Central memory CD8-positive, alpha-beta T cell (primary cell): ENCODE measurements at places on chromosomes 12 and 14.

DNA sequence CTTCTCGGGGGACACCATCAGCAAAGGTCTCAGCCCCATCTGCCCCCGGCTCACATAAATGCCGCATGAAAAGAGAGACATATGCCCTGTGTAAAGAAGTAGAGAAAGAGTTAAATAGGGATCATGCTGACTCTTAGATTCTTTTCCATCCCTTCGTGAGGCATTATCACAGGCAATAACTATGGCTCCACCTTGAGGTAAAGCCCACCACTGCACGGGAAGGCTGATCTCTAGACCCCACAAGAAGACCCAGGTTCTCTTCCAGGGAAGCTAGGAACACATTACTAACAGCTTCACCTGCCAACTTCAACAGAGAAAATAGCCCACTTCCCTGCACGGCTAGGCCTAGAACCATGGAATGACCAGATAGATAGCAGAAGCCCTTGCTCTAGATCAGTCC, 14.1 kb upstream of the NOP2 start:
- no peak for DNase-seq

DNA sequence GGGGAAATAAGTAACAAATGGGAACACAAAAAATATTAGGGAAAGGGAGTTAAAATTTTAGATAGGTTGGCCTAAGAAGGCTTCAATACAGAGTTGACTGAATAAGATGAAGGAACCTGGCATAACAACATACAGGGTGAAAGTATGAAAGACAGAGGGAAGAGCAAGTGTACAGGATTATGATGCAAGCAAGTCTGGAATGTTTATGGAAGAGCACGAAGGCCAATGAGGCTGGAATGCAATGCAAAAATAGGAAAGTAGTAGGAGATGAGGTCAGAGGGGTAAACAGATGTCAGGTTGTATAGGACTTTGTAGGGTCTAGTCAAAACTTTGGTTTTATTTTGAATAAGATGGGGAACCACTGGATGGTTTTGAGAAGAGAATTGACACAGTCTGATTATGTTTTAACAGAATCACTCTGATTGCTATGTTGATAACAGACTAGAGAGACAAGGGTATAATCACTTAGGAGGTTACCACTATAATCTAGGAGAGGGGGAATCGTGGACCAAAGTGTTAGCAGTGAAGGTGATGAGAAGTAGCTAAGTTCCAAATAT, 96.8 kb downstream of the OSBPL8 start:
- no peak for DNase-seq

DNA sequence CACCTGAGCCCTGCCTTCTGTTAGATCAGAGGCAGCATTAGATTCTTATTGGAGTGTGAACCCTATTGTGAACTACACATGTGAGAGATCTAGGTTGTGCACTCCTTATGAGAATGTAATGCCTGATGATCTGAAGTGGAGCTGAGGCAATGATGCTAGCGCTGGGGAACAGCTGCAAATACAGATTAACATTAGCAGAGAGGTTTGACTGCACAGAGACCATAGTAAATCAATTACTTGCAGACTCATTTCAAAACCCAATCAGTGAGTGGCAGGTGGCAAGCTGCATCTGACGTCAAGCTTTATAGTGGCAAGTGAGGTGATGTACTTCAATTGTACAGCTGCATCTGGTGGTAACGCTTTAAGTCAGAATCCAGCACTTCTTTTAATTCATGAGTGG, 141.6 kb downstream of the GPHN start:
- no peak for DNase-seq

GRCh38 chr12:92294676-92295440, 149.2 kb upstream of the BTG1 start:
- DNase-seq = no peak

DNA sequence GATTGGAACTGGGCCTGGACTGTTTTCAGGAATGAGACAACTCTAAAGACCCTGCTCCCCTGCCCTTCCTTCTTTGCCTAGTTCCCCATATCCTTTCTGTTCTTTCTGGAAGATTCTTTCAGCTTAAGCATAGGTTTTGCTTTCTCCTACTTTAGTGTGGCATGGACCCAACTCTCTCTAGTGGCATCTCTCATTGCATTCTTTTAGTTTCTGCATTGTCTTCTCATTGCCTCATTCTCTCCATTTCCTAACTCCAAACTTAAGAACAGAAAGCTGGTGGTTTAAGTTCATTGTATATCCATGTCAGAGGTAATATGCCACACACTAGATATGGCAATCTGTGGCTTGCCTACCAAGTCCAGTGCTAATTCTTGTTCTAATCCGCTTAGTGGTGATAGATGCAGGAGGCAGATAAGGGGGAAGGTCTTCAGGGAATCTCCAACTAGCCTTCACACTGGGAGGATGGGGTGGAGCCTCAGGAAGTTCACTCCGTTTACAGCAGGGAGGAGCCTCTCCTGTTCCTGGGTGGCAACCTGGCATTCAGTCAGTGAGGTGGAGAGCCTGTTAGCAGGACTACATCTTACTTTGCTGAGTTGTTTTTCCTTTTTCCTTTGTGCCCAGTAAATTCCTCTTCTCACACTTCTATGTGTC, 165.1 kb upstream of the LMNTD1 start:
- DNase-seq = no peak

DNA sequence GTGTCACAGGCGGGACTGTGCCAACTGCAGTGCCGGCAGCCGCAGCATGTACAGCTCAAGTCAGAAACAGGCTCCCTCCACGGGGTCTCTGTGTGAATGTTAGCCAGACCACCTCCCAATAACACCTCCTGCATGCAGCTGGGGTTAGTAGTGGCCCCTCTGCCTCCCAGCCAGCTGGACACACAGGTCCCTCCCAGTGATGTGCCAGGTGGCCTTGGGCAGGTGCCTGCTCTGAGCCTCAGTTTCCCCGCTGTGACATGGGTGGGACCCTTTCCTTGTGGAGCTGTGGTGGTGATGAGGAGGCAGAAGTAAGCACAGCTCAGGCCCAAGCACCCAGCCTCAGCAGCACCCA, 139.9 kb downstream of the ADGRD1 start:
- no peak for DNase-seq

GRCh38 chr12:25574761-25575160, 21.7 kb upstream of the LMNTD1 start:
- no peak for DNase-seq

GRCh38 chr12:103839609-103840461, 1.2 kb downstream of the NT5DC3 start:
- no peak for DNase-seq

GRCh38 chr12:91835693-91836092, 310.0 kb downstream of the BTG1 start:
- DNase-seq = no peak

DNA sequence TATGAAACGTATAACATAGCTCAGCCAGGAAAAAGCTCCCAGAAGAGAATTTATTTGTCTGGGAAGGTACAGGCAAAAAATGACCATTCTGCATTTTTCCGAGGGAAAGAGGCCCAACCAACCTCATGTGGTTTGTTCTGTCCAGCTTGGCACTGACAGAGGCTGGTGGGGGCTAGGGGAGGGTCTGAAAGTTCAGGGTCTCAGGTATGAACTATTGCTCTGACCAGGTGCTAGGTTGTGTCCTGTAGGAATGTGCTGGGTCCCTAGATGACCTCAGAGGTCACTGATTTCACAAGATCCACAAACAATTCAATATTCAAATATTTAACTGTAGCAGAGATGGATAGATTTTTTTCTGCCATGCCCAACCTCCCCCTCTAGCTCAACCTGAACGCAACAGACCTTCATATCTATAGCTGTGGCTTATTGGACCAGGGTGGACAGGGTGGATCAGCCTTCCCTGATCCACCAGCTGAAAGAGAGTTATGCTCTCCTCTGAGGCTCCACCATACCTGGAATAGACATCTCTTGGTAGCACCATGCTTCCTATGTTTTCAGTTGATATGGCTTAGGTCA, 32.9 kb upstream of the IFT81 start:
- DNase-seq = no peak

GRCh38 chr14:68655911-68656316, 137.0 kb downstream of the ZFP36L1 start:
- no peak for DNase-seq

- no peak for DNase-seq
These were observed 14.6 kb downstream of the GTF2A1 start for GRCh38 chr14:81206115-81206514.

DNA sequence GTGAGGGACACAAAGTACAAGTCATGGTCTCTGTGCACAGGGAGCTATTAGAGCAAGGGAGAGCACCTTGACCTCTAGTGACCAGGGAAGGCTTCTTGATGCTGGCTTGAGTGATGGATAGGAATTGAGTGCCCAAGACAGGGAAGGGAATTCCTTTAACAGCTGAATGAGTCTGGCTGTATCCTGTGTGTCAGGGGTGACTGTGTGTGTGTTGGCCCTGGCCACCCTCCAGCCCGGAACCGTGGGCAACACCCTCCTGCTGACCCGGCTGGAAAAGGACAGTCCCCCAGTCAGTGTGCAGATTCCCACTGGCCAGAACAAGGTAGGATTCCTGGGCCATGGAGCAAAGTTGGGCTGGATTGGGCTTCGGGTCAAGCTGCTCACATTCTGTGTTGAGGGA, 5.5 kb upstream of the PFDN5 start:
- no peak for DNase-seq

DNA sequence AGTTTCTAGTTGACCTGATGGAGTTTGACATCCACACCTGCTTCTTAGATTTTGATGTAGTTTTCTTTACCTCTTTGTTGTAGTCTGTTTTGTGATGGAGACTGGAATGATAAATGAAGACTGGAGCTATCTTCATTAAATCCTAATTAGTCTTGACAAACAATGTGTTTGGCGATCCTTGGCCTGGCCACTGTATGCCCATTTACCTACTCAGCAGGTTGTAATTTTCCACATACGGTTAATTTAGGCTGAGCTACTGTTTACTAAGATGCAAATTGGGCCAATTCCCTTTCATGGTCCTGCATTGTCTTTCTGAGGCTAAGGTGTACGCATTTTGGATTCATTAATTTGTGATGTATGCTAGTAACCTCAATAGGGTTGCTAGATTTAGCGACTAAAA, at the start of gene TAS2R7:
TAS2R7 (minus strand) TSS at position 41 of the 400 bp plus-strand sequence. CDS start 57 bp downstream, outside the sequence.
- no peak for DNase-seq

- DNase-seq = no peak
These were observed 22.4 kb downstream of the CNTN1 start for GRCh38 chr12:40714636-40715035.

DNA sequence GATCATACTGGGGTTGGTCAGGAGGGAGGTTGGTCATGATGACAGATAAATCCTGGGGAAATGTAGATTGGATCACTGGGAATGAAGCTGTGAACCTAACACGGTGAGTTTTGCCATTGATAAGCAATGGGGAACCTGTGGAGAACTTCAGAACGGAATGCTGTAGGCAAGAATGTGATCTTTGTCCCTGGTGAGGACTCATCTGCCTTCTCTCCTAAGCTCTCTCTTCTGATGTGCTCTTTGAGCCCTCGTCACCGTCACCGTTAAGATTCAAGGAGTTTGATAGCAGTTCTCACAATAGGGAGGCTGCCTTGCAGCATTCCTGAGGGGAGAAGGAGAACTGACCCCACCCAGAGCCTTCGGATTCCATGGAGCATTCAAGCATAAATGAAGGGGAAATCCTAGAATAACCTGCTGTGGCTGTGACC, 217.6 kb downstream of the ANO6 start:
- DNase-seq = no peak

- DNase-seq = no peak
These were observed 256.0 kb downstream of the RPAP3 start for GRCh38 chr12:47449797-47450196.

GRCh38 chr14:66330228-66330627, 155.9 kb upstream of the CCDC196 start:
- DNase-seq = no peak

DNA sequence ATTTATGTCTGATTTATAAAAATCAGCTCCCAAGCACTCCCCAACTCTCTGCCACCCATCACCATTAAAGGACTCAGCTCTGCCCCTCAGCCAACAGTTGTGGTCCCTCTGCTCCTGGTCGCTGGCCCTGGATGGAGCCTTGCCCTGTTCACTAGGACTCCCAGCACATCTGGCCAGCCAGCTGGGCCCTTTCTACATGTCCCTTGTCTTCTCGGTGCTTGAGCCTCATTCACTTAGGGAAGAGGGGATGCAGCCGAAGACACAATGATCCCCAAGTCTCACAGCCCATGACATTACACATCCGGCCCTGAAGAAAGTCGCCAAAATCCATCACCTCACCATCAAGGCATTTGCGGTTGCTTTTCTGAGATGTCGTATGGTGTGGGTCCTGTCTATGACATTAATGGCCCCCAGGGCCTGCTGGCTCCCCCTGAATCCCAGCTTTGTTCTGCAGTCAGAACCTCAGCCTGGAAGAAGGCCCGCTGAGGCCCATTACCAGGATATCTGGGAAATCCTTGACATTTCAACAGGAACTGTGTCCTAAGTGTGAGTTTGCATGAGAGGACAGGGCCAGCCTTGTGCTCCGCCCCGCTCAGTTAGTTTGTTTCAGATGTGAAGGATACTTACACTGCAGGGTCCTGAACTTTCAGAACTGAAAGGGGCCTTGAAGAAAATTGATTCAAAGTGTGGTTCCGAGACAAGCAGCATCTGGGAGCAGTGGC, 19.1 kb downstream of the TSPAN11 start:
- DNase-seq = no peak

GRCh38 chr12:53558631-53559030, 51.3 kb upstream of the NPFF start:
- DNase-seq = no peak

GRCh38 chr12:84891106-84891838, 21.3 kb downstream of the SLC6A15 start:
- DNase-seq = no peak

- no peak for DNase-seq
These were observed 38.8 kb downstream of the CCNK start for GRCh38 chr14:99519931-99520421.

DNA sequence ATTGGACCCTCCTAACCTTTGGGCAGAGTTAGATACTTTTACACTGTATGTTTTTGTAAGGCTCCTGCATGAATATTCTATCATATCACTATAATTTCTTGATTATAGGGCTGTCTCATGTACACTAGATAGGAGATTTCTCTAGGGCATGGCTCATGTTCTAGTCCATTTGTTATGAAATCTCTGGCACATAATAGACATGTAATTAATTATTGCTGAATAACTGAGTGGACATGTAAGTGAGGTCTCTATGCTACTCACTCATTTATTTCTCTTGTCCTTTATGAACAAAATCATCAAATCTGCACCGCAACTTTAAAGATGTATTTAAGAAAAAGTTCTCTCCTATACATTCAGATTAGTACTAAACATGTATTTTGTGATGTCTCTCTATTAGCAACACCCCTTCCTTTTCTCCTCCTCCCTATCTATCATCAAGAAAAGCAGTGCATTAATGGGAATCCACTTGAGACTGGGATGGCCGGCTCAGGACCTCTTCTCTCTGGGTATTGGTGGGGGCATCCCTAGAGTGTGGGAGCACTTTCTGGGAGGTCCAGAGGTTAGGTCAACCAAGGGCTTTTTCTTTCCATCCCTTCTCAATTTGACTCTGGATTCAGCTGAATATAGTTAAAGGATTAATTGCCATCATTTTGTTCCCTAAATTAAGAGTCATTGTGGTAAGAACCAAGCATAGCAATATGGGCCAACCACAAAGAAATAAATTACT, 168.0 kb upstream of the HMGA2 start:
- DNase-seq = no peak

- DNase-seq = no peak
These were observed 13.5 kb downstream of the PHLDA1 start for GRCh38 chr12:76018111-76018510.
